ENCODE measurements at places on chromosomes 12 and 14.

DNA sequence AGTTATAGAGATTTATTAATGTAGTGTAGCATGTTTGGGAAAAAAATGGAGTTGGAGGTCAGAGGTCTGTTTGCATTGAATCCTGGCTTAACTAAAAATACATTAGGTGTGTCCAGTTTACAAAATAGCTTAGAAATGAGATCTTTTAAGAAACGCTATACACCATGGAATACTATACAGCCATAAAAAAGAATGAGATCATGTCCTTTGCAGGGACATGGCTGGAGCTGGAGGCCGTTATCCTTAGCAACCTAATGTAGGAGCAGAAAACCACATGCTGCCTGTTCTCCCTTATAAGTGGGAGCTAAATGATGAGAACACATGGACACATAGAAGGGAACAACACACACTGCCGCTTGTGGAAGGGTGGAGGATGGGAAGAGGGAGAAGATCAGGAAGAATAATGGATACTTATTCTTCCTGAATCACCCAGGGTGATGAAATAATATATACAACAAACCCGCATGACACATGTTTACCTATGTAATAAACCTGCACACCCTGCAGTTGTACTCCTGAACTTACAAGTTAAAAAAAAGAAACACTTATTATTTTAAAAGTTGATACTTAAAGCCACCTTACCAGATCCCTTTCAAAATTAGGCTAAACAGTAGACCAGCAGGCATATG, 14.0 kb upstream of the MYRFL start:
- DNase-seq: no peak

DNA sequence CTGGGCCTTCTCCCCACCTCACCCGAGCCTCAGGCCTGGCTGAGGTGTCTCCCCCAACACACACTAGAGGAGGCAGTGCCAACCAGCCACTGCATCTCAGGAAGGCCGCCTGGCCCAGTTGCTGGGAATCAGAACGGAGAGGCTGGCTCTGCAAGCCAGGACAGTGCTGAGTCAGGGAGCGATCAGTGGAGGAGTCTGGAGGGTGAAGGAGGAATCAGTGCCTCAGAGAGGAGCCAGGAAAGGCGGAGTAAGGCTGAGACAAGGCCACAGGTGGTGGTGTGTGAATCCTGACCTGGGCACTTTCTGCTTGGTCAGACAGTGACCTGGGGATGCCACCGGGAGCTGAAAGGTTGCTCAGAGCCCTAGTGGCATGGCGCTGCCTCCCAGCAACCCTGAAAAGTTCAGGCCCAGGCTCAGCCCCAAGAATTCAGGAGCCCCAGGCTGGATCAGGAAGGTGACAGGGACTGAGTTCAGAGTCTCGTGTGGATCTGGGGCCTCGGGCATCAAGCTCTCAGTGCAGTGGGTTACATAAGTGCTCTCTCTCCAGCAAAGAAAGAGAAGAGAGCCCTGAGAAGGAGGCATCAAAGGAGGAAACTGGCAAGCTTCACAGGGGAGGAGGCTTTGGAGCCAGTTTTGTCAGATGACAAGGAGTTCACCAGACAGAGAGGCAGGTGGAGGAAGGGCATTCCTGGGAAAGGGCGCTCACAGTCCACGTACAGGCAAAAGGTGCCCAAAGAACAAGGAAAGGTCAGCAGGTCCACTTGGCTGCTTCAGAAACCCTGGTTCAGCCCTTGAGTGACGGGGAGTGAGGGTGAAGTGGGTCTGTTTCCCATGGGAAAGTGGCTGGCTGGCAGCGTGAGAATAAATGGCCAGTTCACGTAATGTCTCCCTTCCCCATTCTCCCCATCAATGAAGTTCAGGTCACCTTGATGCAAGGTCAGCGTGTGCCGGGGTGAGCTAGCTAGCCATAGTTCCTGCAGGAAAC, 87.8 kb downstream of the ZFP36L1 start:
- DNase-seq: no peak

- no peak for DNase-seq
These were observed 18.6 kb upstream of the ITGA5 start for GRCh38 chr12:54437697-54438096.

DNA sequence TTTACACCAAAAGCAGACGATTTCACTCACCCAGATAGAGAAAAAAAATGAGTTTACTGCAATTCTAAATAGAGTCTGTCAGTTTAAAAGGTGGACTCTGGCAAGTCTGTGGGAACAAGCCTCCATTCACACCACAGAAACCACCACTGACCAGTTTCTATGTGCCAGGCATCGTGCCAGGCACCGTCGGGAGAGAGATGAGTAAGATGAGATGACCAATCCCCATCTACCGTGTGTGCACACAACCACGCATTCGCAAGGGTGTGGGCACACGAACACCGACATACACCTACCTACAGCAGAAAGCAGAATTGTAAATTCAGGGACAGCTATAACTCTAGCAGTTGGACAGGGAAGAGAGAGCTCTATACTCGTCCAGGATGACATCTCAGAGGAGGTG, 58.3 kb downstream of the PRIMA1 start:
- DNase-seq: no peak

GRCh38 chr14:103716091-103716801, 636 bp downstream of the ZFYVE21 start:
- no peak for DNase-seq

Data from activated CD4-positive, alpha-beta T cell treated with anti-CD3 and anti-CD28 coated beads for 24 hours (primary cell).